ENCODE measurements at places on chromosomes 2 and 18. TPM values are rescaled to one million over a fixed set of nuclear protein-coding genes. Genes with fewer than 3 reads are reported as not detected.
A peak's percentile ranks its signal among the peaks of the same experiment; 100 is the strongest.

DNA sequence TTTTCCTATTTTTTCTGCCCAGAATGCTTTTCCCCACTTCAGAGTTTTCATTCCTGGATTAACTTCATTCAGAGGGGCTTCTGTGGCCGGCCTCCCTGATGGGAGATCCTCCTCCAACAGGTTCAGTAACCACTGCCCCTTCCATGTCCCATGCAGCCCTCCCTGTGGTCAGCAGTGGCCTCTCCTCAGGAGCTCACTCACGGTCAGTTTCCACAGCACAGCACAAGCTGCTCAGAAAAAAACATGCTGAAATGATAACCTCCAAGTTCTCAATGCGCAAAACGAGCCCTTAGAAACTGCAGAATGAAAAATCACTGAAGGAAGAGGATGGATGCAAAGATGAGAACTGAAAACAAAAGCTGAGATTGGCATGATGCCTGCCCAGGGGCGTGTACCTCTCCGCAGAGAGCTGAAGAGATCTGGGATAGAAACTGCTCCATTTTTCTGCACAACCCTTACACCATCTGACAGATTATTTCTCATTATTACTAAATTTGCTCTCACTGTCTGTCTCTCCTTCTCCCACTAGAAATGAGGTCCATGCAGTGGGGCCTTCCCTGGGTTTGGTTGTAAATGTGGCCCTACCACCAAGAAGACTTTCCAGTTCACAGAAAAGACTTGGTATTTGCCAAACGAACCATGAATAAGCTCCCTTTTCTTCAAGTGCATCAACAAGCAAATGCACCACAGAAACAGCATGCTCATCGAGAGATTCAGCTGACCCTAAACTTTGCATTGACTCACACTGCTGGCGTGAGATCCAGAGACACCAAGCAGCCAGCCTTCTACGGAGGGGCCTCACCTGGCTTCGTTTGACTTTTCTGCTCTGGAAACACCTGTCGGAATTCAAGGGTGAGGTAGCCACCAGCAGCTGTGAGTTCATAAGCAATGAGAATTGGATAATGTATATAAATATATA is 51.5 kb downstream of the TMEM18 start:
- no peak for DNase-seq

DNA sequence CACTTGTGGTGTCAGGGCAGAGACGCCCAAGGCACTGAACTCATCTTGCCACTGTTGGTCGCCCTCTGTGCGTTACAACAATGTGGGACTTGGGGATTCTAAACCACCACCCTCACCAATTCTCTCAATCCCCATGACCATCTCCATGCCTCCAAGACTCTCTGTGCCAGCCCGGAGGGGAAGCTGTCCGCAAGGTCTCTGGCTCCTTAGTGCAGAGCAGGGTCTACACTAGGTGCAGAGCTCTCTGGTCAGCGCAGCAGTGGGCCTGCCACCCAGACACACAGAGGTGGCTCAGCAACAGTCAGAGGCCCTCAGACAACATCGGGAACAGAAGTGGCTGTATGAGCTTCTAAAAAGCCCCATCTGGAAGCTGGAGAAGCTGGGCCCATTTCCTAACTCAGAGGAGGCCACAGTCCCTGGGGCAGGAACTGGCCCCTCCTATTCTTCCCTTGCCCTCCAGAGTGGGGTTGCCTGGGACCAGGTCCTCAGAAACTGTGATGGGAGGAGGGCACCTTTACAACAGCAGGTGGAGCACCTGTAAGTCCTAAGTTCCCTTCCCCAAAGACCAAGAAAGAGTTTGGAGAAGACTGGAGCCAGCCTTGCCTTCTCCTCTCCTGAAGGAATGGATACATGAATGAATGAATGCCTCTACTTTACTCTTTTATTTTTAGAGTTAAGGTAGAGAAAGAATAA is 37.7 kb downstream of the SERTAD2 start:
- DNase-seq: peak; percentile 12

DNA sequence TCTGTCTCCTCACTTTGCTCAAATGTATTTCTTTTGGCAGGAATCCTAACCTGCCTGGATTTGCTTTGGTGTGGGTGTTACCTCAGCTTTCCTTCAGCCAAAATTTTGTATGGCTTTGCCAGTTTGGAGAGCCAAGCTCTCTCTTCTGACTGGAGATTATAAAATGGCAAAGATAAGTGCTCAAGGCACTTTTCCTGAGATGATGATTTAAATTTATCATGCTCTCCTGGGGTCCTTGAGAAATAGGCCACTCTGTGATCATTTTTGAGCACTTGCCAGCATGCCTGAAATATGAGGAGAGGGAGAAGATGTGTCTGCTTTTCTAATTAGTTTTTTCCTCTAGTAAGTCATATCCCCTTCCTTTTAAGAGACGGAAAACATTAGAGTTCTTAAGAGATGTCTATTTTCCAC is 683.0 kb downstream of the SLC4A3 start:
- no peak for DNase-seq

DNA sequence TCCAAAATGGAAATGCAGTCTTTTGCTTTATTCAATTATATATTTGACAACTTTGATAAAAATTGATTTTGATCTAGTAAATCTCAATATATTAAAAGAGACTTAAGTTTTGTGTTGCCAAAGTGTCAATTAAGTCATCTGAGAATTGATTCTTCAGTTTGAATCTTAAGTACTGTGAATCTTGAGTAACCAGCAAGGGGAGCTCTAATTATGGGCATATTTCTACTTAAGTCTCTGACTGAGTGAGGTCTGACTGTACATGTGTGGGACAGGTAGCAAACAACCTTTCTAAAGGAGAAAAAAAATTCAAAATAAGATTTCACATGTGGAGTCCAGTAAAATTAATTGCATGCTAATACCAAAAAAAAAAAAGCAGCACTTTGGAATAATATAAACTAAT is 503.7 kb upstream of the SLC8A1 start:
- no peak for DNase-seq

GRCh38 chr2:97688062-97688827 is 18.7 kb downstream of the C2orf92 start:
- no peak for DNase-seq

DNA sequence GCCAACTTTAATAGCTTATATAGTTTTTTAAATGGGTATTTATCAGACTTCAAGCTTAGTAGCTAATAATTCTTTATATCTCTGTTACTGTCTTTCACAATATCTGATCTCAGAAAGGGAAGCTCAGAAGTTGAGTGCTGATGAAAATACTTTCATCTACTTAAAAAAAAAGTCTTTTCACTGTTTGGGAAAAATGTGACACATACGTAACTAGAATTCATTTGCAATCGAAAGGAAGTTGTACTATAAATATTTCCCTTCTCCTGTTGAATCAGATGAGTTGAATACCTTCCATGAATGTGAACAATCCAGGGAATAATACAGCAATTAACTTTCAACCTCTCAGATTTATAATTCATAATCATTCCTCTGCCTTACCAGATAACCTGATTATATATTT is 811 bp upstream of the SCG2 start:
- DNase-seq: no peak

DNA sequence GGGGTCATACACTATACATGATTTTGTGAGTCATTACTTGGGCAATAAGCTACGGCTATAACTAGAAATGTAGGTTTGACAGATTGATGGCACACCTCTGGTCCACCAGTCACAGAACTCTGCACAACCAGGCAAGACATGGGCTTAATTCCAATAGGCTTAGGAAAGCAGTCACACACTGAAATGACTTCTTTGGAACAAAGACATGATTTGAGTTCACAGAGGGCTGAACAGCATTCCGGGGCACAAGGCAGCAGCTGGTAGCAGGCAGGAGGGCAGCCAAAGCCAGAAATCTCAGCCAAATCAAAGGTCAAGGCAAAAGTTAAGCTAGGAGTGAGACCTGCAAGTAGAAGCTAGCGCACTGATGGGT is 27.4 kb downstream of the FABP1 start:
- no peak for DNase-seq

The GRB14 gene
- total RNA-seq: 3.1 TPM

- no peak for DNase-seq
Measured at GRCh38 chr2:239774142-239774462, 251.0 kb downstream of the NDUFA10 start.

DNA sequence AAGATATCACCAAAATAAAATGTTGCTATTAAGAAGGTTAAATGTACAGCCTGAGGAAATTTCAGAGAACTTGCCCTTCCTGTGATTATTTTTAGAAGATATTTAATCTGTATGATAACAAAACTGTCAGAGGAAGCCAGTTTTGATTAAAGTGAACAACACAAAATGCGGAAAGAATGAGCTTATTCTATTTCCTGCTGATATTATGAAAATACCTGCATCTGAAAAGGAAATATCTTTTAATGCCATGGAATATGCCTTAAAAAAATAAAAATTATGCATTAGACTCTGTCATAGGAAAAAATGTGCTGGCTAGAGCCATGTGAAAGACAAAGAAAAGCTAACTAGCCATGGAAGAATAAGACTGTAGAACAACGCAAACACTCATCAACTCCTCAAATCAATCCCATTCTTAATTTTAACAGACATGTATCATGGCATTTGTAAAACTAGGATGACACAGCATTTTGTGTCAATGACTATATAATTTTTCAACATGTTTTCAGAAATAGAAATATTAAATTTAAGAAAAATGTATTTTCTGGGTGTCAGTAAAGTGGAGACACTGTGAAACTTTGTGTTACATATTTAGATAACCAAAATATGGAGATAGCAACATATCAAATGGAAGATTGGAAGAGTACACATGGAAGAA is 1768.2 kb downstream of the SUCLG1 start:
- no peak for DNase-seq

- DNase-seq: no peak
Measured at GRCh38 chr2:240172071-240172895, 31.8 kb upstream of the OTOS start.

- no peak for DNase-seq
Measured at GRCh38 chr2:121697108-121697631, 39.5 kb downstream of the NIFK start.

The MLPH gene
- 118 TPM for total RNA-seq

DNA sequence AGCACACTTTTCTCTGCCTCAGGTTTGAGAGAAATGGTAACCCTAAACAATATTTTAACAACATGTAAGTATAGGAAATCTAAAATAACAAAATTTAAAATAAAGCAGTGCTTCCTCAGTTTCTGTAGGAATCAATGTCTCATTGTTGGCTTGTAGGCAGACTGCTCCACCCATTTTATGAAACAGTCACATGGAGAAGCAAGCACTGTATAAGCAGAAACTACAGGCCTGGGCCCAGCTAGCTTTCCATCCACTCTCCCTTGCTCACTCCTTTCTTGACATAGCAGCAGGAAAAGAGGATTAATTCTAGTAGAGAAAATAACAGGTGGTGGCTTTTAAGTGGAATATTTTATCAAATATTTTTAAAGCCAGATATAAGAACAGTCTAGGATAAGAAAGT is 97.2 kb downstream of the PLEKHM3 start:
- DNase-seq: no peak

DNA sequence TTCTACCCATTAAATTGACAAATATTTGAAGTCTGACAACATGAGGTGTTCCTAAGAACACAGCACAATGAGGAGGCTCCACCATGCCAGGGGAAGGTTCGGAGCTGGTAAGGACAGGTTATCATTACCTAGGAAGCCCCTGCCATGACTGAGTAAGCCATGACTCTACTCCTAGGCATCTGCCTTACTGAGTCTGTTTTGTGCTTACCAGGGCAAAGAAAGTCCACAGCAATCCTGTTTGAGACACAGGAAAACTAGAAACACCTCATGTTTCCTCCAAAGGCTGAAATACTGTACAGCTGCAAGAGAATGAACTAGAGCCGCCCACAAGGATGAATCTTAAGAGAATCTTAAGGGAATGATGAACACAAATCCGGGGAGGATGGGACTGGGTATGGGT is 11.6 kb downstream of the TGFBRAP1 start:
- DNase-seq: no peak

The RUFY4 gene
- not detected for total RNA-seq

GRCh38 chr2:45394216-45394615 is 216.9 kb downstream of the SRBD1 start:
- DNase-seq: no peak

The PID1 gene
- 15.0 TPM for total RNA-seq

Measured in Peyer's patch (tissue), 4 donors.